ENCODE measurements at places on chromosomes 13 and 19. TPM values are rescaled to one million over a fixed set of nuclear protein-coding genes. Genes with fewer than 3 reads are reported as not detected.

GRCh38 chr13:113630296-113630695 lies 27.7 kb downstream of the ATP4B start:
- DNase-seq = no peak
- no peaks in the 10 kb centered on the region for H3K27me3 ChIP-seq
- H3K27ac ChIP-seq = no peak overlapping the region
- peaks cover 6% of the 10 kb centered on the region for H3K36me3 ChIP-seq
- no peak overlapping the region for H3K4me3 ChIP-seq

C19orf38 gene
- total RNA-seq = 2.2 TPM

- H3K4me1 ChIP-seq = no peaks in the 10 kb centered on the region
- H3K4me3 ChIP-seq = no peak overlapping the region
- no peaks in the 10 kb centered on the region for H3K36me3 ChIP-seq
- no peak overlapping the region for H3K27ac ChIP-seq
These were observed 508.9 kb upstream of the ARGLU1 start for GRCh38 chr13:107076801-107077200.

GIPR gene
- 4.6 TPM for total RNA-seq

DNA sequence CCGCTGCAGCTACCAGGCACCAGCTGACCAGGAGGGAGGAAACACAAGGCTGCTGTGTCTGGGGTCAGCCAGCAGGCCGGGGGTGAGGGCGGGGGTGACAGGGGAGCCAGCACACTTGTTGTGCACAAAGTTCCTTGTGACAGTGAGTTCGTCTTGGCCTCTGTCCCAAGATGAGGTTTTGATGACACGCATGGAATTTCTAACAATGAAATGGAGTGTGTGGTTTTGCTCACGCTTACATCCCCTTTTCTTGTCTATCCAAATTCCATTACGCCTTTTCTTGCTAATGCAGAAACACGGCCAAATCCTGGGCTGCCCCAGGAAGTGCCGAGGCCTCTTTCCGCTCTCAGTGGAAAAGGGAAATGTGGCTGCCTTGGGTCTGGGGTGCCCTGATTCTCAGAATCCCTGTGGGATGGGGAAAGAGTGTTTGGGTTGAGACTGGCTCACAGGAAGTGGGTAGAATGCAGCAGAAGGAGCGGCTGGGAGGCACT lies 73.8 kb downstream of the GADD45B start:
- no peak overlapping the region for H3K27ac ChIP-seq
- H3K4me1 ChIP-seq = peaks cover 14% of the 10 kb centered on the region
- no peak for DNase-seq
- H3K27me3 ChIP-seq = no peaks in the 10 kb centered on the region
- no peak overlapping the region for H3K4me3 ChIP-seq

ZFP14 gene
- 3.5 TPM for total RNA-seq

DNA sequence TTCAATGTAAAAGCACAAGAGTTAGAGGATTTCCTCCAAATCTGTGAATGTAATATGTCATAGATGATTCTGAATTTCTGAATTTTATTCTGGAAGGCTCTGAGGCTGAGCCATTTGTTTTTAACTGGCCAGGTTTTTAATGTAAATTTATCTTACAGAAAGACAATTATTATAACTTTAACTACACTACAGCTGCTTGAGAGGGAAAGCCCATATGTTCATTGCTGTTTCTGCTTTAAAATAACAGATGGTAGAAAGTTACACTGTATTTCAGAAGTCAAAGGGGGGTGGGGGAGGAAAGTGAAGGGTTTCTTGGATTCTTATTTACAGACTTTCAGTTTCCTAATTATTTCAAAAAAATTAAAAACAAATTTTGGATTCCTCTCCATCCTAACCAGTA lies 62.8 kb downstream of the DNAJC15 start:
- H3K4me1 ChIP-seq = peaks cover 3% of the 10 kb centered on the region
- H3K27me3 ChIP-seq = no peaks in the 10 kb centered on the region
- peaks cover 2% of the 10 kb centered on the region for H3K36me3 ChIP-seq
- H3K27ac ChIP-seq = no peak overlapping the region

DNA sequence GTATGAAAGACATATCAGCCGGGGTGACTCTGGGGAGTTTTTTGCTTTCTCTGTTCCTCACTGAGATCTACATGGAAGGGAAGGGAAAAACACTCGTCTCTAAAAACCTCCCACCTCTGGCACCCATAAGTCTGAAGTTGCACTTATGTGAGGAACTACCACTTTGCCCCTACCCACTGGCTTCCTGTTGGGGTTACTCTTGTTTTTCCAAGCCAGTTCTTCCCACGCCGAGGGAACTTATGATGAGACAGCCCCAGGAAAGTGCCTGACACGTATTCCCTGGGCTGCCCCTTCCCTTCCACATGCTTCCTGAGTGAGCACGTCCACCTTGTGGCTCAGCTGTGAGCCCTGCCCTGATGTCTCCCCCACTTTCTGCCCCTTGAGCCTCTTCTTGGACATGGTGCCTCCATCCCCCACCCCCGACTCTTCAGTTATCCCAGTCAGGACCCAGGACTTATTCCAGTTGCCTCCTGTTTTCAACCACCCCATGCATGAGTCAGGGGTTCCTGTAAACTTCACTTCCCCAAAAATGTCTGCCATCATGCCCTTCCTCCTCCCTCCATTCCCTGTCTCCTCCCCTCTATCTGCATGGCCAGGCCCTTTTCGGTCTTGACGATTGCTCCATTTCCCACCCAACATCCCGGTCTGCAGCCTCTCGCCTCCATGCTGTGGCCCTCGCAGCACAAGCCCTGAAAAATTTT lies 5.1 kb upstream of the SIGLEC7 start:
- H3K4me3 ChIP-seq = peak overlapping the region; percentile 25
- H3K27me3 ChIP-seq = peaks cover 48% of the 10 kb centered on the region
- H3K36me3 ChIP-seq = peaks cover 8% of the 10 kb centered on the region
- peaks cover 19% of the 10 kb centered on the region for H3K4me1 ChIP-seq

DNA sequence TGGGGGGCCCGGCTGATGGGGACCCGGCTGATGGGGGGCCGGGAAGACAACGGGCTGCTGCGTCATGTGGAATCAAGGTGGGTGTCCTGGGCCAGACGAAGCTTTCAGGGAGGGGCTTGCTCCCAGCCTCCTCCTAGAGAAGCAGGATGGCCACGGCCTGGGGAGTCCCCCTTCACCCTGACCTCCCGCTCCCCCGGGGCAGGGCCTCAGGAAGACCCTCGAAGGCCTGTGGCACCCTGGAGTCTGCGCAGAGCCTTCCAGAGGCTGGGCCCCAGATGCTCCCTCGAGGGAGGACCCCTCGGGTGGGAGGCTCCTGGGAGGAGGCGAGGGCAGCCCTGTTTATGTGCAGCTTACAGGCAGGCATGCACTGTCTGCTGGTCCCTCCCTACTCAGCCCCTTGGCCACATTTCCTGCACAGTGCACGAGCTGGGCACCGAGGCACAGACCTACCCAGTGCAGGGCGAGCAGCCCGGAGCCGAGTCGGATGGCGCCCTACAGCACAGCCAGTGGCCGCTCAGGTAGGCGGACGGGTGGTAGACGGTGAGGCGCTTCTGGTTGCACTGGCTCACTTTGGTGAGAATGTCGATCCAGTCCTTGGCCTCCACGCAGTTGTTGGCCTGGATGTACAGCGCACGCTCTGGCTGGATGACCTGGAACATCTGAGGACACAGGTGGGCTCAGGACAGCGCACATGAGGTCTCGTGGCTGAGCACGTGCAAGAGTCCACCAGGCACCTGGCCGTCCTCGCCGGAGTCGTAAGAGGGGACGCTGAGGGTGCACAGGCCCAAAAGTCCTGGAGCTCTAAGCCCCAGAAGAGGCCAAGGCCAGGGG lies 22.4 kb upstream of the C13orf46 start:
- H3K36me3 ChIP-seq = peaks cover 12% of the 10 kb centered on the region
- H3K27me3 ChIP-seq = no peaks in the 10 kb centered on the region
- peaks cover 16% of the 10 kb centered on the region for H3K4me1 ChIP-seq
- DNase-seq = no peak
- H3K27ac ChIP-seq = no peak overlapping the region
- no peak overlapping the region for H3K4me3 ChIP-seq

All from T-helper 17 cell (primary cell).